ENCODE measurements at places on chromosomes 16 and 17.

GRCh38 chr17:59764292-59764741 is 56.9 kb downstream of the VMP1 start:
- peaks cover 22% of the 10 kb centered on the region for H3K4me1 ChIP-seq
- H3K36me3 ChIP-seq, result peaks cover 6% of the 10 kb centered on the region
- H3K4me3 ChIP-seq, result no peak overlapping the region
- H3K27ac ChIP-seq, result peak overlapping the region; percentile 90

- no peak overlapping the region for H3K4me3 ChIP-seq
- no peak for DNase-seq
- H3K36me3 ChIP-seq, result peaks cover 5% of the 10 kb centered on the region
These were observed 202.2 kb upstream of the CACNG5 start for GRCh38 chr17:66632731-66633130.

DNA sequence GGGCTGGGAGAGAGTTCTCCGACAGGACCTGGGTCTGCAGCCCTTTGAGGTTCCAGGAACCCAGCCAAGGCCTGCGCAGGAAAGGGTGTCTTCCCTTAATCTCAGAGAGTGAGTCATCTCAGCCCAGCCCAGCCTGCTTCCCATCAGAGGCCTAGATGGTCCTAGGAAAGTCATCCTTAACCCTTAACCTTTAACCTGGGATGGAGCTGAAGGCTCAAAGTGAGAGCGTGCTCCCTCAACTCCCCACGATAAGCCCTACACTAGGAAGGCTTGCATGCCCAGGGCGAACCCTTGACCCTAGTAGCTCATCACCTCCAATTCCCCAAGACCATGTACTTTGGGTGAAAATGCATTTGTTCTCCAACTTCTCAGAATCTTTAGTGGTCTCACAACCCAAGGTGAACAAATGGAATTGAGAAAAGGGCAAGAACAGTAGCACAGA is 4.8 kb upstream of the ATXN7L3 start:
- H3K36me3 ChIP-seq, result peaks cover 27% of the 10 kb centered on the region
- H3K4me1 ChIP-seq, result peaks cover 19% of the 10 kb centered on the region
- H3K27me3 ChIP-seq, result no peaks in the 10 kb centered on the region
- no peak overlapping the region for H3K27ac ChIP-seq
- no peak overlapping the region for H3K4me3 ChIP-seq

DNA sequence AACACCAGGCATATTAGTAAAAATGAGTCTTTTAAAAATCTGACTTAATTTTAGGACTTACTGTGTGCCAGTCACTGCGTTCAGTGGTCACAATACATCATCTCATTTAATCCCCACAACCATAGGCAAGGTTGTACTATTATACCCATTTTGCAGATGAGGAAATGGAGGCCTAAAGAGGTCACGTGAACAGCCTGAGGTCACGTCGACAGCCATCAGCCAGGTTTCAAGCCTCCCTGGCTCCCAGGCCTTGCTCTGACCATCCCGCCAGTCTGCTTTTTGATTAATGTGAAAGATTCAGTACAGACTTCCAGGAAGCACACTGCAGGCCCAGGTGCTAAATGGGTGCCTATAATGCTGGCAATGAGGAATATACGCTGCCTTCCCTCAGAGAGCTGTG is 86.3 kb upstream of the TOX3 start:
- no peak overlapping the region for H3K27ac ChIP-seq
- no peaks in the 10 kb centered on the region for H3K4me1 ChIP-seq
- H3K36me3 ChIP-seq, result no peaks in the 10 kb centered on the region
- no peak overlapping the region for H3K4me3 ChIP-seq
- H3K27me3 ChIP-seq, result no peaks in the 10 kb centered on the region

DNA sequence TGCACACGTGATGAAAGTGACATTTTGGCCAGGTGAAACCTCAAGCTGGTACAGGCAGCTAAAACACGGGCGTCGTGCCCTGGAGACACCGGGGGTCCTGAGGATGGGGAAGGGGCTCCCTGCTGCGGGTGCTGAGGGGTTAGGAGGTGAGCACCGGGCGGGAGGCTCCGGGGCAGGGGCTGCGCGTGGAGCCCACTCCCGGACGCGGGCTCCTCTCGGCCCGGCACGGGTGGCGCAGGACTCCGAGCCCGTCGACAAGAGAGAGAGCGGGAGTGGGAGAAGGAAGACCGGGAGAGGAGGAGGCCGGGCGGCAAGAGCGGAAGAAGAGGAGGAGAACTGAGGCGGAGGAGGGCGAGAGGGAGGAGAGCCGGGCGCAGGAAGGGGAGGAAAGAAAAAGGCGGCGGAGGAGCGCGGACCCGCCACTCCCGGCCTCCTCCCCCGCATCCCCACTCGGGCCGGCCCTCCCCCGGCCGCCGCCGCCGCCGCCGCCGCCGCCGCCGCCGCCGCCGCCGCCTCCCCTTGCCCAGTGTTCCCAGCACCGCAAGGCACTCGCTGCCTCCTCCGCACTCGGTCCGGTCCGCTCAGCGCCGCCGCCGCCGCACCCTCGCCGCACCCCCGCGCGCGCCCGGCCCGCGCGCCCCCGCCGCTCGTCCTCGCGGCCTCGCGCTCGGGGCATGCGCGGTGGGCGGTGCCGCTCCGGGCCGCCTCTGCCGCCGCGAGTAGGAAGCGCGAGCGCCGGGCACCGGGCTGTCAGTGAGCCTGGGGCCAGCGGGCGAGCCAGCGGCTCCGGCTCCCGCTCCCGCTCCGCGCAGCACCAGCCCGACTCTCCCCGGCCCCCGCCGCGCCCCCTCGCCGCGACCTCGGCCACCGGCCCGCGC is at the start of gene PRKCA:
TSS of gene PRKCA (plus strand) at position 750 of the 878 bp plus-strand sequence.
- peaks cover 3% of the 10 kb centered on the region for H3K4me1 ChIP-seq
- H3K36me3 ChIP-seq, result no peaks in the 10 kb centered on the region
- peak within 1 kb of the TSS; percentile 84 for H3K4me3 ChIP-seq
- DNase-seq, result peak; percentile 69
- H3K27me3 ChIP-seq, result no peaks in the 10 kb centered on the region

DNA sequence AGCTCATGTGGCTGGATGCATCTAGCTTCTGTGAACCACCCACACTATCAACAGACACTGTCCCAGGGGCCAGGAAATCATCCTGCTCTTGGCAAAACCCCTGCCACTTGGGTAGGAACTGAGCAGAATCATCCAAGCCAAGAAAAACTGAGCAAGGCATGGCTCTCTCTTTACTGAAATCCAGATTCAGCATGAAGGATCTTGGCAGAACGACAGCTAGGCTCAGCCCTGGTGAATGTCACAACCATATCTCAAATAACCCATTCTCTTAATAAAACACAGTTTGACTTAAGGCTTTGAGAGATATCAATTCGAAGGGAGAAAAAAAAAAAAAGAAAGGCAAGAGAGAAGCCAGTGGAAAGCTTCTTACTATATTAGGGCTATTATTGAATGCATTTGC is 72.2 kb downstream of the MAF start:
- H3K27me3 ChIP-seq, result no peaks in the 10 kb centered on the region
- H3K4me1 ChIP-seq, result no peaks in the 10 kb centered on the region
- DNase-seq, result no peak
- no peak overlapping the region for H3K27ac ChIP-seq

GRCh38 chr17:77733576-77734296 is 224.8 kb upstream of the TNRC6C start:
- H3K27me3 ChIP-seq, result peaks cover 30% of the 10 kb centered on the region
- no peaks in the 10 kb centered on the region for H3K36me3 ChIP-seq
- DNase-seq, result no peak
- H3K27ac ChIP-seq, result no peak overlapping the region
- peaks cover 7% of the 10 kb centered on the region for H3K4me1 ChIP-seq

DNA sequence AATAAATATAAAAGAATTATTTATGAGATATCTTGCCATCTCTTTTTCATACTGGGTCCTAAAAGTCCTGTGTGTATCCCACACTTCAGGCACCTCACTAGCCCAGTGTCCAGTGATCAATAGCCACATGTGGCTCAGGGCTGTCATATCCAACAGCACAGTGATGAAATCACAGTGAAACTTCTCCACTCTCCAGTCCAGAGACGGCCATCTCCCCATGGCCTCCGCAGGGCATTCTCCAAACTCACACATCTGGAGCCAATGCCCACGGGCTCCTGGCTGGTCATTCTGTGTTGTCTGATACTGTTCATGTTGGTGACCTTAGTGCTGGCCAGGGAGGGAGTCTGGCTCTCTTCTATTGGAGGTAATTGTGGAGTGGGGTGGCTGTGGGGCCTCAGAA is 125.2 kb upstream of the SDK2 start:
- no peaks in the 10 kb centered on the region for H3K4me1 ChIP-seq
- H3K27ac ChIP-seq, result no peak overlapping the region
- no peak for DNase-seq
- no peak overlapping the region for H3K4me3 ChIP-seq

GRCh38 chr17:2867441-2868424 is 71.5 kb downstream of the RAP1GAP2 start:
- H3K4me1 ChIP-seq, result peaks cover 12% of the 10 kb centered on the region
- peak; percentile 93 for DNase-seq
- no peaks in the 10 kb centered on the region for H3K36me3 ChIP-seq
- H3K27ac ChIP-seq, result no peak overlapping the region

GRCh38 chr17:37037590-37038155 is 88.9 kb downstream of the AATF start:
- H3K4me1 ChIP-seq, result no peaks in the 10 kb centered on the region
- no peak overlapping the region for H3K27ac ChIP-seq
- peaks cover 7% of the 10 kb centered on the region for H3K36me3 ChIP-seq

All from IMR-90 (cell line).